ENCODE measurements at places on chromosomes 5 and 9.

- no peak for DNase-seq
Measured at GRCh38 chr5:165576678-165577275, 2071.4 kb downstream of the MAT2B start.

- DNase-seq, result no peak
Measured at GRCh38 chr5:112349371-112349770, 69.7 kb downstream of the EPB41L4A start.

- DNase-seq, result no peak
Measured at GRCh38 chr5:145983446-145983845, 47.1 kb downstream of the SH3RF2 start.

DNA sequence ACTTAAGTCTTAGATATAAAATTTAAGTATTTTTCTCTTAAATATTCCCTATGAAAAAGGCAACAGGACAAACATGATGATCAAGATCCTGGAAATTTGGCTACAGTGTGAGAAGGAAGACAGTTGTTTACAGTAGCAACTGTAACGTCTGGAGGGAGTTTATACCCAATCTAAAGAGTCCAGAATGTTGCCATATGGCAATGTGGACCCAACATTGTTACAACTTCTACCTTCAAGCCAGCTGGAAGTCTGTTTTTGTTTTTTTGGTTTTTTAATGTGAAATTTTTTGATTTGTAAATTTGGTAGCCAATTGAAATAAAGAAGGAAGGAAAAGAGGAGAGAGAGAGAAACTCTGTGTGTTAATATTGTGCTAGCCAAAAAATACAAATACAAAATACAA lies 233.4 kb downstream of the CHSY3 start:
- no peak for DNase-seq

DNA sequence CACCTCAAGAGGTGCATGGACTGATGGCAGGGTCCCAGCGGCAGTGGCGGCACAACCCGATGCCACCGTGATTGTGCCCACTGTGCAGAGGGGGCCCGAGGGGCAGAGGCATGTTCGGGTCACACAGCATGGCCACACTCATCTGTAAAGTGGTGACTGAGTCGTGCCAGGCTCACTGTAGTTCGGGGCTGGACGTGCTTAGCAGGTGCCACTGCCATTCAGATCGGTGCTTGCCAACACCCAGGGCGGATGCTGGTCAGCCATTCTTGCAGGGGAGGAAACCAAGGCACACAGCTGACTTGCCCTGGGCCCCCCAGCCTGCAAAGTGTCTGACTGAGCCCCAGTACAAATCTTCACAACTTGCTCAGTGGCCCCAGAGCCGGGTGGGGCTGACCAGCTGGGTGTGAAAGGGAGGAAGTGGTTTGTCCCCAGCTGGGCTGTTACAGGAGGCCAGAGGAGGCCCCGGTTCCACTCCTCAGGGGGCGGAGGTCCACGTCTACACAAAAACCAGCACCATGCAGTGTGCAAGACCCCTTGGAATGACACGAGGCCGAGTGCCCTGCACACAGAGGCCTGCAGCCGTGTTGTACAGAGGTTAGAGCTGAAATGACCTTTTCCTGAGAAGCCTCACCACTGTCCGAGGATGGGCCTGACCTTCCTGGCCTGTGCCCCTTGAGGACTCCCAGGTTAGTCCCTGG lies 17.9 kb downstream of the FGD3 start:
- DNase-seq, result no peak

- DNase-seq, result no peak
Measured at GRCh38 chr9:101121836-101122399, 93.4 kb downstream of the PLPPR1 start.

GRCh38 chr5:66494437-66494836 lies 101.8 kb upstream of the MAST4 start:
- DNase-seq, result no peak

- no peak for DNase-seq
Measured at GRCh38 chr9:99046068-99046467, 58.8 kb upstream of the TGFBR1 start.

DNA sequence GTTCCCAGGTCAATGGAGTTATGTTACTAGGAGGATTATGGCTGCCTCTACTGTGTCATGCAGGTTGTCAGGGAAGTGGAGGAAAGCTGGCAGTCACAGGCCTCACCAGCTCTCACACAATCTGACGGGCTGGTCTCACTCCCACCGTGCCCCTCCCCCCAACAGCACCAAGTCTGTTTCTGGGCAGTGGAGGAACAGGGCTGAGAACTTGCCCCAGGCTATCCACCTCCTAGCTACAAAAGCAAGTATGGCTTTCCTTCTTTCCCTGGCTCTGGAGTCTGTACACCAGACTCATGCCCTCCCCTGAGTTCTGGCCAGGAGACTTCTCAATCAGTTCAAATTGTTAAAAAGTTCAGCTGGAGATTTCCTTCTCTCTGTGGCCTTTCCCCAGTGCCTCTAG lies 25.7 kb upstream of the RIOK2 start:
- DNase-seq, result no peak

- DNase-seq, result no peak
Measured at GRCh38 chr5:14200312-14200990, 57.3 kb downstream of the TRIO start.

GRCh38 chr5:62460578-62460983 lies 48.0 kb downstream of the IPO11 start:
- DNase-seq, result no peak

DNA sequence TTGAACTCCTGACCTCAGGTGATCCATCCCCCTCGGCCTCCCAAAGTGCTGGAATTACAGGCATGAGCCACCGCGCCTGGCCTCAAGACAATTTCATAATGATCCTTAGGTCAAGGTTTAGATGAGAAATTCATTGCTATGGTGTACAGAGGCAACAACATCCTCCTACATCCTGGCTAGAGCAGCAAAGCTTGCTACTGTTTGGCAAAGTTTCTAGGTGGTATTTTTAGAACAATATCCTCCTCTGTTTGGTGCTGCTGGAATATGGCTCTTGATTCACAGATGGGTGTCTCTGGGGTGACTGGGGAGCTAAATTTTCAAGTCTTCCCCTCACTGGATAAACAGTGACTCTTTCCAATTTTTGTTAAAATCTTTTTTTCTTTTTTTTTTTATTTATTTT lies 30.6 kb downstream of the CRHBP start:
- DNase-seq, result no peak

DNA sequence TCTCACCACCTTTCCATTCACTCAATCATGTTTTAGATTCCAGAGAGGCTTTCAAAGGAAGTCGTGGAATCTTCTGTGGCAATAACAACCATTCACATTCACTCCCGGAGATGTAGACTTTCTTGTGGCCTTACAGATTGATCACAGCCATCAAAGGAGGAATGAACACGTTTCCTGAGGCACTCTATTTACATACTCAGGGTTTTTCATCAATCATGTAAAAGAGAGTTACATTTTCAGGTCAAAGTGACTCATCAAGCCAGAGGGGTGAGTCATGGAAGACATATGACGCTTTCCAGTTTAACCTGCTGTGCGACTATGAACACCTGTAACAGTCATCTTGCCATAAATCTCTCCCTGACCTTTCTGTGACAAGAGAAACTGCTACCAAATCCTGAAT lies 39.3 kb upstream of the RAD23B start:
- no peak for DNase-seq

- DNase-seq, result no peak
Measured at GRCh38 chr5:132315529-132316067, 21.4 kb downstream of the SLC22A4 start.

DNA sequence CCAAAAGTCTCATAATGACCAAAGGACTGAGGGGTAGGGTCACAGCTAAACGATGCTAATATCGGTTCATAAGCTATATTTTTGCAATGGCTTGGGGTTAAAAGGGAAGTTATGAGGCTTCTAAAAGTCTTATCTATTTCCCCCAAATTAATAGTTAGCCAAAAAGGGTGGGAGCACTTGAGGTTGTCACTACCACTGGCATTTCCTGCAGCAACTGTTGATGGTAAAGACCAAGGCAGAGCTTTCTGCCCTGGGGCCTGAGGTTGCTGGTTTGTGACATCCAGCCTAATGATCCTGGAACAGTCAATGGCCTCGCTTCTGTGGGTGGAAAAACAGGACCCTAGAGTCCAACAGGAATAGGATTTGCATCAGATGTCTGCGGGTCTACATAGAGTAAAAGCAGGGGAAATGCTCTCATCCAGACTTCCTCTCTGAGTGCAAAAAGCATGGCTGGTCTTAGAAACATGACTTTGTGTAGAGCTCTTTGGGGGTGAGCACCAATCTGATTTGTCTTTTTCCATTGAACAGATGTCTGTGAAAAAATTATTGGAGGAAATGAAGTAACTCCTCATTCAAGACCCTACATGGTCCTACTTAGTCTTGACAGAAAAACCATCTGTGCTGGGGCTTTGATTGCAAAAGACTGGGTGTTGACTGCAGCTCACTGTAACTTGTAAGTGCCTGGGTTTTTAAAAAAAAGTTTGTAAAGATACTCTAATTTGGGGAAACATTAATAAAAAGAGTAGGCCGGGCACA lies 2.7 kb downstream of the GZMA start:
- no peak for DNase-seq

- DNase-seq, result no peak
Measured at GRCh38 chr9:79477955-79478771, 93.6 kb upstream of the TLE4 start.

GRCh38 chr9:34218446-34218845 lies 39.6 kb downstream of the UBAP1 start:
- DNase-seq, result no peak

DNA sequence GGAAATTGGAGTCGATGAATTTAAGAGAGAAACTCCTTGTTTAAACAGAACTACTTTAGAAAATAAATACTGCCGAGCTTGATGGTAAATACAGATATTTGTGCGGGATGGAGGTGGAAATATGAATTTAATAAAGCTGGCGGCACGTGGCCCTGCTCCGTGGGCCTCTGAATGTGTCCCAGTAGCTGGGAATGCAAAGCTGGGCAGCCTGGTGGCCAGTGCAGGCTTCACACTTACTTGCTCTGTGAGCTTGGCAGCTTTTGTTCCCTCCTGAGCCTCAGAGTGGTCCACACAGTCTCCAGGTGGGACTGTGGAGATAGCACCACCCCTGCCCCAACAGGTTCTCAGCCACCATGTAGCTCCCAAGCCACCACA lies 45.9 kb downstream of the BARX1 start:
- DNase-seq, result no peak

DNA sequence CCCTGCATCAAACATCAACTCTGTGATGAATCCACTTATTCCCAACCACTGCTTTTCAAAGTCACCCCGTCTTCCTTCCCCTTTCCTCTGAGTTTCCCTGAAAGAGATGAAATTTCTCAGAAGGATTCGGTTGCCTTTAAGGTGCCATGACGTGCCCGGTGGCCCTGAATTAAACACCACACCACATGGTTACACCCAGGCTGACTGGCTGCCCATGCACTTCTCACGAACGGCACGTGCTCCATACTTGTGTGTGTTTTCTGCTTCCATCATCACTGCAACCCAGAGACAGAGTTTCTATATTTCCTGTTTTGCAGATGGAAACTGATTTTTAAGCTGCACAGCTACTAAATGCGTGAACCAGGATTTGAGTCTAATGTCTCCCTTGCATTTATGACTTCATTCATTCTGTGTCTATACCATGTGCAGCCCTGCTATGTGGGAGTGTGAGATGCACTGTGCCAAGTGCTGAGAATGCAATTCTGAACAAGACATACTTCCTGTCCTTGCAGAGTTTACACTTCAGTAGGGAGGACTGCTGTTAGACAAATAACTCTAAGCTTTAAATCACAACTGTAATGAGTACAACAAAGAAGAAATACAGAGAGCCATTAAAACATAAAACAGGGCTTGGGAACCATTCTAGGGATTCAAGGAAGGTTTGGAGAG lies 162.9 kb downstream of the NXNL2 start:
- no peak for DNase-seq

GRCh38 chr5:143014017-143014651 lies 244.0 kb downstream of the ARHGAP26 start:
- DNase-seq, result no peak

DNA sequence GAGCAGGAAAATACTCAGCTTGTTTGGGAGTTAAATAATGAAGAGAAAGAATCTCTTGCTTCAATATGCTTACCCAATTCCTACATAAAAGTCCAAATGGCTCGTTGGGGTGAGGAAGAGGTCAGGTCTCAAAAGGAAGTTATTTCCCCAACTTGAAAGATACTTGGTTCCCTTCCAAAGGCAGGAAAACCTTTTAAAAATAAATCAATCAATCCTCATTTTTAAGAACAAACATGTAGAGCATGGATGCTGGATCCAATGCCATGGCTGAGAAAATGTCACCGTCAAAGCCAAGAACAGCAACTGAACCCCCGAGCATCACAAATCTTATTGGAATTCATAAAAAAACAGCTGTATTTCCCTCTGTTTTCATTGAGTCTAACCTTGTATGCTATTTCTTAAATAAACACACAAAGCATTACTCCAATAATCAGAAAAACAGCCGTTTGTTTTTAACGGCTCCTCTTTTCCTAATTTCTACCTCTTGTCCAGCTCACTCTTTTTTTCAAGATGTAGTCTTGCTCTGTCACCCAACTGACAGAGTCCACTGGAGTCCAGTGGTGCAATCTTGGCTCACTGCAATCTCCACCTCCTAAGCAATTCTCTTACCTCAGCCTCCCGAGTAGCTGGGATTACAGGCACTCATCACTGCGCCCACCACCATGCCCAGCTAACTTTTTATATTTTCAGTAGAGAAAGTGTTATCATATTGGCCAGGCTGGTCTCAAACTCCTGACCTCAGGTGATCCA lies 140.7 kb downstream of the GNA14 start:
- no peak for DNase-seq

GRCh38 chr9:81578606-81579005 lies 110.7 kb downstream of the TLE1 start:
- no peak for DNase-seq

GRCh38 chr5:105158526-105158925 lies 1595.9 kb upstream of the NUDT12 start:
- no peak for DNase-seq

- no peak for DNase-seq
Measured at GRCh38 chr9:7452378-7452777, 347.2 kb downstream of the DMAC1 start.

- DNase-seq, result no peak
Measured at GRCh38 chr5:148186248-148187003, 16.4 kb upstream of the SPINK6 start.

DNA sequence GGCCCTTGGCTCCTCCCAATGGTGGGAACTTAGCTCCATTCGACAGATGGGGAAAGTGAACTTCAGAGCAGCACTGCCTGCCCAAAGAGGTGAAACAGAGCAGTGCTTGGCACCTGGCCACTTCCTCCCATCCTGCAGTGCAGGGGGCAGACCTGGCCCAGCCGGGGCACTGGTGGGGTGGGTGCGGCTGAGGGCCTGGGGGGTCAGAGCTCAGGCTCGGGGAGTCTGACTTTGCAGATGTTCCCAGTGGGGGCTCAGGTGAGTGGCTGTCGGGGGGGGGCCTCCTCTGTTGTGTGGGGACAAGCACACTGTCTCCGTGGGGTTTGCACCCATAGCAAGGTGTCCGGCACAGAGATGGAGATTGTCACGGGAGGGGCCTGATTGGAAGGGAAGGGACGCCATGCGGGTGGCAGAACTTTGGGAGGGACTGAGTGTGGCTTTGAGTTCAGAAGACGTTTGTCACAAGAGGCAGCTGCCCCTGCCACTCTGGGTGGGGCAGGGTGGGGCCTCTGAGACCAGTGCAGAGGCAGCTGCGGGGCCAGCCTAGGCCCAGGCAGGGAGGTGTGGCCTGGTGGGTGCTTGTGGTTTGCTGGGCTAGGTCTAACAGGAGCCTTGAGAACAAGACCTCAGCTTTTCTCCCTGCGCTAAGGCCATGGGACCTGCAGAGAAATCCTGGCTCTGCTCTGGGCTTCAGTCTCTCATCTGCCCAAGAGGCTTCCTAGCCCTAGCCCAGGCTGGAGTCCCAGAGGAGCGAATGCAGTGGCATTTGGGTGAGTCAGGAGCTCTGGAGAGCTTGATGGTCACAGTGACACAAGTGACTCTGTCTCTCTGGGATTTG lies 2.5 kb downstream of the MYMK start:
- no peak for DNase-seq

GRCh38 chr9:34744295-34745221 lies 34.6 kb upstream of the CCL21 start:
- DNase-seq, result no peak

All from activated naive CD4-positive, alpha-beta T cell (primary cell).